ENCODE measurements at places on chromosomes 4 and X.

DNA sequence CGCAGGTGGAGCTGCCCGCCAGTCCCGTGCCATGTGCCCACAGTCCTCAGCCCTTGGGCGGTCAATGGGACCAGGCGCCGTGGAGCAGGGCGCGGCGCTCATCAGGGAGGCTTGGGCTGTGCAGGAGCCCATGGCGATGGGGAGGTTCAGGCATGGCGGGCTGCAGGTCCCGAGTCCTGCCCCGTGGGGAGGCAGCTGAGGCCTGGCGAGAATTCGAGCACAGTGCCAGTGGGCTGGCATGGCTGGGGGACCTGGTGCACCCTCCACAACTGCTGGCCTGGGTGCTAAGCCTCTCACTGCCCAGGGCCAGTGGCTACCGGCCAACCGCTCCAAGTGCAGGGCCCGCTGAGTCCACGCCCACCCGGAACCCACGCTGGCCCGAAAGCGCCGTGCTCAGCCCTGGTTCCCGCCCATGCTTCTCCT, 646.5 kb downstream of the GABRG1 start:
- DNase-seq = no peak

DNA sequence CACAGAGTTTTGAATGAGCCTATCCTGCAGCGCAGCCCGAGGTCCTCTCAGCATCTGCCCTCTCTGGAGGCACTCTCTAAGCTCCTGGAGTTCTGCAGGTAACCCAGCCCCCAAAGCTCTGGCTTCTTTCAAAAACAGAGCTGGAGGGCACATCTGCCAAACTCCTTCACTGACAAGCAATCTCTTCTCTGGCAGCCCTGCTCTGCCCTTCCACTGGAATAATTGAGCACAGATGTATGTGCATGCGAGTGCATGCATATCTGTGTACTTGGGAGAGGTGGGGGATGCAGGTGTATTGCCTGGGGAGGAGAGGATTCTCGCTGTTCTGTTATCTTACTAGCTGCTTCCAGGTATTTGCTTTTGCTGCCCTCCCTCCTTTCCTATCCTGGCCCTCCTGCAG, 22.2 kb upstream of the PLP1 start:
- DNase-seq = no peak

- no peak for DNase-seq
Observed at GRCh38 chr4:13821522-13821921, 194.0 kb upstream of the BOD1L1 start.

DNA sequence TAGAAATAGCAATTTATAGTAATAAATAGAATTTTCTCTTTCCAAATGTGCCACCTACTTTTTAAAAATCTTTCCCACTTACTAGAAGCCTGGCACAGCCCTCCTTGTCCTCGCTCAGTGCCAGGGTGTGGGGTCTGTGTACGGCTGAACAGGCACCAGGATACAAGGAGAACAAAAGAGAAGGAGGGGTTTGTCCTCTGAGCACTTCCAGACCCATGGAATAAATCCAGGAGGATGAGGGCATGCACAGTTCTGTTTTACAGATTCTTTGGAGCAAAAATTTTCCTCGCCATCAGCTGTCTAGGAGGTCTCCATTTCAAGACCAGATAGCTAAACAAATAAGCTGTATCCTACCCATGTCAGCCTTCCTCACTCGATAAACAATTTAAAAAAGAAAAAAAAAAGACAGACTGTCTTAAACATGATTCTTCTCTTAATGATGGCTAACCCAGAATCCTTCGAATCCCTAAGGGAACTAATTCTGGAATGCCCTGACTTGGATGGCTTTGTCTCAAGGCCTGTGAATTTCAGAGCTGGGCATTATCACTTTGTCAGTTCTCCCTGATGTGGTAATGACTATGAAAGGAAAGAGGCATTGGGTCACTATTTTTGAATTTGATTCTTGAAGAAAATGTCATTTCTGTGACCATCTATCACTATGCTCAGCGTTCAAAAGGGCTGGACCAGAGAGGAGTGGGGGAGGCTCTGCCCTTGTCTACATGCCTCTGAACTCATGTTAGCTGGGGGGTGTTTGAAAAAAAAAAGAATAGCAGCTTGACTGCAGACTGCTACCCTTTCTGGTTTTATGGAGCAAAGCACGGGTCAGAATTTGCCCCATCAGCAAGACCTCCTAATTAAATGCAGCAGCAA, 151.0 kb downstream of the DCTD start:
- no peak for DNase-seq

GRCh38 chr4:152072906-152073305, 312.1 kb upstream of the GATB start:
- DNase-seq = no peak

DNA sequence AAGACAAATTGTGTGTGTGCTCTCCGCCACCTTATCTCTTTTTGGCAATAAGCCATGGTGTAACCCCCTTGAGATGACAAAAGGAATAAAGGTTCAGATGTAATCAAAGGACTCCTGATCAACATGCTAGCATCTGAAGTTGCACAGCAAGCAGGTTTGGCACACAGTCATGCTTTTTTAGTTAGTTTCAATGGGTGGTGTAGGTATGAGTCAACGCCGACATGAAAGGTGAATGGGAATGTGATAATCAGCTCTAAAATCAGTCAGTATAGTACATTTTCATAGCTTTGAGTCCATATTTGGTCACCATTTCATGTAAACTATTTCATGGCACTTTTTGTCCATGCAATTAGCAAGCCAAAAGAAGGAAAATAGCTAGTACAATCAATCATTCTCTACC, 50.4 kb upstream of the ETNPPL start:
- no peak for DNase-seq

Data from T-helper 9 cell (primary cell).